Jurkat, Clone E6-1 (cell line): ENCODE measurements at places on chromosomes 6 and 20.

GRCh38 chr6:41502917-41503671 is 43.1 kb upstream of the FOXP4 start:
- no peak for DNase-seq

- no peak for DNase-seq
Measured at GRCh38 chr6:139577763-139578604, 203.5 kb upstream of the CITED2 start.

GRCh38 chr20:37535443-37536132 is 7.9 kb upstream of the BLCAP start:
- no peak for DNase-seq

DNA sequence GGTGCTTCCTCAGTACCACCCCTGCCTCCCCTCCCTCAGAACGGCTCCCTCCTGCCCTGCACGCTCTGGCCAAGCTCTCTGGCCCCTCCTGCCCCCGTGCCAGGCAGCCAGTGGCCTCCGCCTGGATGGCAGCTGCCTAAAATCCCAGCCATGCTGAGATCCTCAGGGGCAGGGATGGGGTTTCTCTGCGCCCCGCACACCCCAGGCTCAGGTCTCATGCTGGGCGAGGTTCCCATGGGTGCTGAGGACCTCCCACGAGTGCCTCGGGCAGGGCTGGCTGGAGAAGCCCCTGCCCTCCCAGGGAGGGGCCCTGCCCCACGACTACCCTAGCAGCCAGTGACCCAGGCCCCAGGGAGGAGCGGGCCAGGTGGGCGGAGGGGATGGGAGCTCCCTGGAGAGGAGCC is 2.7 kb downstream of the PTK6 start:
- no peak for DNase-seq

GRCh38 chr20:61594198-61594597 is 342.1 kb downstream of the CDH4 start:
- no peak for DNase-seq

DNA sequence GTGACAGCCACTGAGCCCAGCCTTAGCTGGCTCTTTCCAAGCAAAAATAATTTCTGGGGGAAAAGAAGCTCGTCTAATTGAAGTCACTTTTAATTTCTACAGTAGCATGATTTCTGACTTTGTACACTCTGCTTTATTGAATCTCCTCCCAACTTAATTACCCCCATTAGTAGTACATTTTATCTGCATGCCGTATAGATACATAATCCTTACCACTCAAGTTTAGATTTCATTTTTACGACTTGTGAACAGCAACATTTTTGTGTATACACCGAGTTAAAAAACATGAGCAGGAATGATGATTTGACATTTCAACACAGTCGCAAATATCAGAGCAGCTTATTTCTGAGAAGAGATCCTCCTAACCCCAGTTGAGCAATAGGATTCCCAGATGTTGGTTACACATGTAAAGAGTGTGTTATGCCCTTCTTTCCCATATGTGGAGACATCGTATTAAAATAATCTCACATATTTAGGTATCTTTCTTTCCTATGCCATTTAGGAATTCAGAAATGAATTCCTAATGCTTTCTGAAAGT is 127.3 kb upstream of the MTHFD1L start:
- DNase-seq: no peak

- peak; percentile 72 for DNase-seq
Measured at GRCh38 chr6:109449795-109450673, 5.5 kb downstream of the MICAL1 start.

GRCh38 chr6:90493332-90493731 is 93.5 kb downstream of the MAP3K7 start:
- no peak for DNase-seq

DNA sequence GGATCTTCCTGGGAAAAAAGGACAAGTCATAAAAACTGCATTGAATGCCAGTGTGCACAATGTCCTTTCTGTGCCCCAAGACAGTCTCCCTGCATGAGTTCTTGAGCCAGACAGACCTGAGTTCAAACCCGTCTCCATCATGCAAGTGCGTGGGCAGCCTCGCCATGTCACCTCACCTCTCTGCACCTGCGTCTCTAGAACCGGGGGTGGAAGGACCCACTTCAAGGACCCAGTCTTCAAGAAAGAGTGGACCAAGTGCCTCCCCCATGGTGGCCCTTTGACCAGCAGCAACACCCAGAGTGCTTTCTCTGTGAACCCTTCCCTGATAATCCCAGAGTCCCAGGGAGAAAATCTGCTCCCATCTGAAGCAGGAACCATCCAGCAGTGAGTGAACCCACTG is 23.5 kb upstream of the ANGPT4 start:
- DNase-seq: no peak

DNA sequence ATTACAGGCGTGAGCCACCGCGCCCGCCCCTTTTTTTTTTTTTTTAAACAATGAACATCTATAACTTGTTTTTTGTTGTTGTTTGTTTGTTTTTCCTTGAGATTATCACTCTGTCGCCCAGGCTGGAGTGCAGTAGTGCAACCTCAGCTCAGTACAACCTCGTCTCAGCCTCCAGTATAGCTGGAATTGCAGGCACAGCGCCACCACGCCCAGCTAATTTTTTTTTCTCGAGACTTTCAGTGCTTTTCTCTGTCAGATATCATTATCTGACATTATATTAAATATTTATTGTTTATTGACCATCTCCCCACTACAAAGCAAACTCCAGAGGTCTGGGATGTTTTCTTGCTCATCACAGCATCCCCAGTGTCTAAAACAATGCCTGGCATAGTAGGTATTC is 2.3 kb upstream of the DLK2 start:
- no peak for DNase-seq

GRCh38 chr20:24964506-24964840 is 15.4 kb downstream of the CST7 start:
- no peak for DNase-seq

- peak; percentile 28 for DNase-seq
Measured at GRCh38 chr6:80338201-80338836, 231.8 kb downstream of the BCKDHB start.

DNA sequence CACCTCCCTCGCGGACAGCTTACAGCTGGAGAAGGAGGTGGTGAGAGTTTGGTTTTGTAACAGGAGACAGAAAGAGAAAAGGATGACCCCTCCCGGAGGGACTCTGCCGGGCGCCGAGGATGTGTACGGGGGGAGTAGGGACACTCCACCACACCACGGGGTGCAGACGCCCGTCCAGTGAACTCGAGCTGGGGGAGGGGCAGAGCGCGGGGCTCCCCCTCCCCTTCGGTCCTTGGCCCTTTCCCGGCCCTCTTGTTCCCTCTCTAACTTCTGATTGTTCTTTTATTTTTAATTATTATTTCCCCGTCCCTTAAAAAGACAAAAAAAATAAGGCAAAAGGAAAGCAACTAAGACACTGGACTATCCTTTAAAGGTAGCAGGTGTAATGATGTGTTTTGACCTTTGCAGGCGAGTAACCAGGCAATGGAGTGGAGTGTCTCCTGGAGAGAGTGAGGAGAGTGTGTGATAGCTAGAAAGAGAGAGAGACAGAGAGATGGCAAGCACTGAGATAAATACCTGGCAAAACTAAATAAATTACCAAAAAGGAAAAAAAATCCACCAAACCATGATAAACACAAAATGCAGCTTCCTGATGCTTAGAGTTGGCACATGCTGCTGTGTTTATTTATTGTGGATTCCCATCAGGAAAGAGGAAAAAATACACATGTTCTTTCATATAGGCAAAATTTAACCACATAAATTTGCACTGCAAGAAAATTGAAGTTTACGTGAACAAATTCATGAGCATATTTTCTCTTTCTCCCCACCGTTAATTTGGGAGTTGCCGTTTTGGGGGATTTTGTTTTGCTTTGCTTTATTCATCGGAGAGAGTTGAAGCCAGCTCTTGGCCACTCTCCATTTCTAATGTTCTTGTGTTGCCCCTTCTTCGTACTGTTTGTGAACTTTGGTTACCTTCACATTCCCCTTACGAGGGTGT is 1.9 kb downstream of the POU3F2 start:
- DNase-seq: no peak

DNA sequence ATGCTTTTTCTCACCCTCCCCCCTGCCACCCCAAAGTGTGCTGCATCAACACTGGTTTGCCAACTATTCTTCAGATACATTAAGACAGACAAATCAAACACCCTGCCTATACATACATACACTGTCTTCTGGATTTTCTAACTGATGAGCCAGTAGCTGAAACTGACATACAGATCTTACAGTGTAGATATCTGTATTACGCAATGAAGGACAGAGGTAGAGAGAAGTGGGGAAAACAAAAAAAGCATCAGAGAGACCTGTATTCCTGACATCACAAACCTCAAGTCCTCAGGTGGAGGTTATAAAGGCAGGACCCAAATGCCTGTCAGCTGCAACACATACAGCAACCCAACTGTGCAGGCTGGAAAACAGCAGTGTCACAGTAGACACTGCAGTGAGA is 535.4 kb downstream of the HACE1 start:
- DNase-seq: no peak

GRCh38 chr6:133889557-133890403 is 867 bp downstream of the TCF21 start:
- DNase-seq: no peak

GRCh38 chr20:22949331-22950109 is 85.6 kb upstream of the SSTR4 start:
- DNase-seq: peak; percentile 29

DNA sequence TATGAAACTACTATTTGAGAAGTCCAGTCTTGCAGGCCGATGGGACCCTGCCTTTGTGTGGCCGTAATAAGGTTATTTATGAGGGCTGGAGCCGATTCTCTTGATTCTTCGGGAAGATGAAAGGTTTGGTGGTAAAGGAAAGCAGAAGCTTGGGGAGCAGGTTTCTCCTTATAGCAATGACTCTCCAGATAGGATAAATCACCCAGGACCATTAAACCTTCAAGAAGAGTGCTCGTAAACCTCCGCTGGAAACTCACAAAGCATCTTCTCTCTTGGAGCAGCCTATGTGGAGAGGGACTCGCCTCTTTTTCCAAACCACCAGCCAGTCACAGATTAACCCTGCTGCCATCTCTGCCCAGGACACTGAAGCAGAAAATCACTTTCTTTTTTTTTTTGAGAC is 69.6 kb upstream of the SALL4 start:
- DNase-seq: no peak

- DNase-seq: no peak
Measured at GRCh38 chr20:48107560-48107959, 322.3 kb upstream of the SULF2 start.

GRCh38 chr6:129901910-129902309 is 40.8 kb upstream of the TMEM244 start:
- DNase-seq: no peak

- DNase-seq: no peak
Measured at GRCh38 chr6:151430886-151431285, 21.0 kb downstream of the RMND1 start.

- no peak for DNase-seq
Measured at GRCh38 chr6:132934496-132934895, 120.1 kb downstream of the RPS12 start.

DNA sequence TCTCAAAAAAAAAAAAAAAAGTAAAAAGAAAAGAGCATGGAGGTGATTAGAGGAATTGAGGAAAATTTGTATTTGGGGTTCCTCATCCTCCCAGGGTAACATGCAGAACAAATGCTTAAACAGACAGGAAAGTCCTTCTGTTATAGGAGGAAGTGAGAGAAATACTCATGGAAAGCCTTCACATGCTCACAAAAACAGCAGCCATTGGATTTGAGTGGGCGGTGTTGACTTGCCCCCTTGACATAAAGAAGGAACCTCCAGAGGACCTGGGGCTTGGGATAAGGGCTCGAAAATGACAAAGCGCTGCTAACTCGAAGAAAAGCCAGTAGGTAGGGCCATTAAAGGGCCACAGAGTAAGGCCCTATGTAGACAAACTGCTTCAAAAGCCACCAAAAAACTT is 17.5 kb upstream of the SAMHD1 start:
- DNase-seq: no peak

- peak; percentile 7 for DNase-seq
Measured at GRCh38 chr6:154218787-154219186, 137.8 kb downstream of the IPCEF1 start.

- no peak for DNase-seq
Measured at GRCh38 chr6:87127737-87128136, 27.6 kb upstream of the ZNF292 start.

GRCh38 chr6:9064156-9064555 is 628.8 kb upstream of the SLC35B3 start:
- no peak for DNase-seq

DNA sequence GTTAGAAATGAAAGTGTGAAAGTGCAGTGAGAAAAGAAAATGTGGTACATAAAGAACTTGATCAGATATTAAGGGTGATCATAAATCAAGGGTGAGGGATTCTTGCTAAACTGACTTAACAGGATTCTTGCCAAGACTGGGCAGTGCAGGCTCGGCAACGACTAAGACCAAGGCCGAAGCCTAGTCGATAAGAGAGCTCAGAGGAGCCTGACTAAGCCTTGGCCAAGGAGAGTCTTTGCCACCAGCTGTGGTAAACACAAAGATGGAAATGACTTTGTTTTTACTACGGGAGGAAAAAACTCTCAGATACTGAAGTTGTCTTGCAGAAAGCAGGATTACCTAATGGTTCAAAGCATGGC is 196.6 kb downstream of the LY86 start:
- no peak for DNase-seq

- DNase-seq: no peak
Measured at GRCh38 chr6:62285612-62286469, at the start of gene KHDRBS2. Gene KHDRBS2, minus strand, starts transcription at chr6:62286225.

DNA sequence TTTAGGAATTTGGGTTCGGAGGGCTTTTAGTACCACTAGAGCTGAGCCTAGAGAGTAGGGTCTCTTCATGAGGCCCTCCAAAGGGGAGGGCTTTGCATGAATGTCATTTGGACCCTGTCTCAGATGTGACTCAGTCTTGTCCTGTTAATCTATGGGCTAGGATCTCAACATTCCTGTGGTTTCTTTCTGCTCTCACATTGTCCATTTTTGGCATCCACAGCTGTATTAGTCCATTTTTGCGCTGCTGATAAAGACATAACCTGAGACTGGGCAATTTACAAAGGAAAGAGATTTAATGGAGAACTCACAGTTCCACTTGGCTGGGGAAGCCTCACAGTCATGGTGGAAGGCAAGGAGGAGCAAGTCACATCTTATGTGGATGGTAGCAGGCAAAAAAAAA is 61.0 kb downstream of the CRYBG1 start:
- no peak for DNase-seq

- DNase-seq: no peak
Measured at GRCh38 chr6:54100411-54101006, 10.7 kb upstream of the MLIP start.
